DMS 273 treated with DMSO at 0.1 percent for 48 hours (cell line): ENCODE measurements at places on chromosomes 5 and 9.
A peak's percentile ranks its signal among the peaks of the same experiment; 100 is the strongest.

GRCh38 chr5:40406741-40407211, 272.9 kb upstream of the PTGER4 start:
- no peak for DNase-seq

DNA sequence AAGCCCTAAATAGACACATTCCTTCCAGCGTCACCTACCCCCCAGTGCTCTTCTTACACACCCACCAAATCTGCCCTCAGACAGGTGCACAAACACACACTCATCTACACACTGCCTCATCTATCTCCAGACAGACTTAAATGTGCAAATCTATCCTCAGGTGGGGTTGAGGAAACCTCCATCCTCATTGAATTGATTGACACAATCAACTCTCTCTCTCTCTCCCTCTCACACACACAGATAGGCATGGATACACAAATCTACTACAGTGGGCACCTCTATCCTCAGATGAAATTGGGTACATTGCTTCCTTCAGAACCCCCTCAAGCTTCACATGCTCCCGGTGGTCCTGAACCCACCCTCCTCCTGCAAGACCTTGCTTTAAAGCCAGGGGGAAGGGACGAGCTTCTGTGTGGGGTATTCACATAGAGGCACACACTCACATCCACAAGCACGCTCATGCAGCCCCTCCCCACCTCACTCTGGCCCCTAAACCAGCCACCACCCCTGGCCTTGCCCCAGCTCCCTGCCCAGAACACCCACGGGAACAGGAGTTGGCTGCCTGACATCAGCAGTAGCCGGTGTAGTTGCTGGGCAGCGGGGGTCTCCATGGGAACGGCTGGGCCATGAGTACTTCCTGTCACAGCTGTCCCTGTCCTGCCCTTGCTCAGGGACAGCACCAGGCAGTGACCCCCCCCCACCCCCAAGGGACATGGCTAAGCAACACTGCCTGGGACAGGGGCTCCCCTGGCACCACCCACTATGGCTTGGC, 22.8 kb downstream of the PCDH1 start:
- DNase-seq: no peak

DNA sequence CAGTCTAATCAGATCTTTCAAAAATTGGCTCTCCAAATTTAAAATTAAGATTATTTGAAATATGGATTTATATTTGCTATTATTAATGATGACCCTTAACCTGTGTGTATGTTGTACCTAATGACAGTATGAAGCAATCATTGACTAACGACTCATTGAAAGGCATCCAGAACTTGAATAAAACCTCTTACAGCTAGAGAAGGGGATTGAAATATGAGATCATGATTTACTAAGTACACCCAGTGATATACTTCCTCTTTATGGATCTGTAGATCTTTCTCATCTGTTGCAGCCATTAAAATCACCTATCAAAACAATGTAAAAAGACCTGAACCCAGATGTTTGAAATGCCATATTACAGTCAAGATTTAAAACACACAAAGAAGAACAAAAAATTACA, 126.5 kb downstream of the RPS23 start:
- DNase-seq: peak; percentile 43

DNA sequence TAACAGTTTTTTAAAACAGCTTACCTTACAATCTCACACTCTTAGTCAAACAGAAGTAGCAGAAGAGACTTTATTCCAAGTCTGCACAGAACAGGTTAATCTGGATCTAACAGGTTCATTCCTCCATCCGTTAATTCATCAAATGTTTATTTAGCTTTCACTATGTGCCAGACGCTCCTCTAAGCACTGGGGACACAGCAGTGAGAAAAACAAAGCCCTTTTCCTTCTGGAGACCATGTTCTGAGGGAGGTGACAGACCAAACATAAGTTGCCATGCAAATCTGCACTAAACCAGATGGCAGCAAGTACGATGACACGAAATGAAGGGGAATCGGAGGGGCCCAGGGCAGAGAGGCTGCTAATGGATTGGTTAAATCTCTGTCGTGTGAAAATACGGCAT, 17.1 kb upstream of the GLIPR2 start:
- DNase-seq: no peak

DNA sequence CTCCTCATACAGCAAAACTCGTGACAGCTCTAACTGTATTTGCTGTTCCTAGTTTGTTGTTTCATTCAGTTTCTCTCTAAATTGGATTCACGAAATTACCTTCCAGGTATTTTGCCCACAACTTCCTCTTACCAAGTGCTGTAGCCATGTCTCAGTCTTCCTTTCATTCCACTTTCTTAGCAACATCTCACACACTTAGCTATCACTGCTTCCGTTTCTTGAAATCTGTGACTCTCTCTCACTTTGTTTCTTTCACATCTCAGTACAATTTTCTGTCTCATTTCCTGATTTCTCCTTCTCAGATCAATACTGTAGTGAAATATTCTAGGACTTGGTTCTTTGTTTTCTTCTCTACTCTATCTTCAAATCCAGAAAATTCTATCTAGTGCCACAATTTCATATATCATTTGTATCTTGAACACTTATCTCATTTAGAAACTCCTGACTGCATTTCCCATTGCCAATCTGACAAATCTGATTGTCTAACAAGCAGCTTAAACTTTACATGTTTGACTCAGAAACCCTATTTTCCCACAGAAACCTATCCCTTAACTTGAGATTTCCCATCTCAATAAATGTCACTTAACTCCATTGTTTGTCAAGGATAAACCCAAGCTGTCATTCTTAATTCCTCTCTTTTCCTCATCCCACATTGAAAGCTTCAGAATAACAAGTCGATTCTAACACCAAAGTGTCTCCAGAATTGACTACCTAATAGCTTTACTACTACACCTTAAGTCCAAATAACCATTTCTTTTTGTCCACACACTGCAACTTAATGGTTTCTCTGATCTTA, 303.1 kb downstream of the CDH12 start:
- no peak for DNase-seq

- no peak for DNase-seq
These were observed 276.6 kb upstream of the VLDLR start for GRCh38 chr9:2345013-2345412.

GRCh38 chr5:36593867-36594266, 12.5 kb upstream of the SLC1A3 start:
- no peak for DNase-seq

- DNase-seq: peak; percentile 24
These were observed 3.7 kb upstream of the ENTPD2 start for GRCh38 chr9:137057545-137057944.

DNA sequence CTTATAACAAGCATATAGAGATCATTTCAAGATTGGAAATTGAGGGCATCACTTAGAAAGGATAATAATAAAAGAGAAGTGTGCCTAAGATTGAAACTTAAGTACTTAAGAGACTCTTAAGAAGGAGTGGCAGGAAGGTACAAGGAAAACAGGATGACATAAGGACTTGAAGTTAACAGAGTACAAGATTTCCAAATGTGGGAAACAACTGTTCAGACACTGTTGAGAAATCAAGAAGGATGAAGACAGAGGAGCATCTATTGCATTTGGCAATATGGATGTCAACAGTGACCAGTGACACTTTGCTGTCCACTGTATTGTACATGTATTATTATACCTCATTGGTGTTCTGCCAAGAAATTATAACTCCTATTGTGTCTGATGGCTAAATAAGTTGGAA, 157.8 kb upstream of the PTGER4 start:
- DNase-seq: no peak

GRCh38 chr9:16268067-16268881, 602.2 kb downstream of the BNC2 start:
- DNase-seq: no peak

DNA sequence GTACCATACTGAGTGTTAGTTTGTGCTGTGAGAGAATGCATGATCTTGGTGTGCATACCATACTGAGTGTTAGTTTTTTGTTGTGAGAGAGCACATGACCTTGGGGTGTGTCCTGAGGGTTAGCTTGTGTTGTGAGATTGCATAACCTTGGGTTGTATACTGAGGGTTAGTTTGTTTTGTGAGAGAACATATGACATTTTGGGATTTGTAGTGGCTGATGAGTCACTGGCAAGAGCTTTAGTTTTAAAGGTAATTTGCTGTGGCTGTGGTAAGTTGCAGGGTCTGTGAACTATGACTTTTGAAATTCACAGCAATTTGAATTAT, 1068.3 kb upstream of the EDIL3 start:
- no peak for DNase-seq

DNA sequence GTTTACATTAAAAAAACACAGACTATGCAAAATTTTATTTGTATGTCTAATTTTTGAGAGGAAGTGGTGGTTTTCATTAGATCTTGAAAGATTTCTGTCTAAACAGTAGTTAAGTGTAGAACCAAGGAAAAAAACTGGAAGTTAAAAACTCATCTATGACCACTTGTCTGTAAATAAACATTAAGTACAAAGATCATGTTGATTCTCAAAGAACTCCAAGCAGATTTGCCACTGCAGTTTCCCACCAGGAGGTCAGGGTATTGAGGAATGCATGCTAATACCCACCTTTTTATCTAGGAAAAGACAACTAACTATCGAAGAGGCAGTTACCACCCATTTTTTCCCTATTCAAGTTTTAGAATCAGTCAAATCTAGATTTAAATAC, 1.9 kb downstream of the STOM start:
- no peak for DNase-seq

DNA sequence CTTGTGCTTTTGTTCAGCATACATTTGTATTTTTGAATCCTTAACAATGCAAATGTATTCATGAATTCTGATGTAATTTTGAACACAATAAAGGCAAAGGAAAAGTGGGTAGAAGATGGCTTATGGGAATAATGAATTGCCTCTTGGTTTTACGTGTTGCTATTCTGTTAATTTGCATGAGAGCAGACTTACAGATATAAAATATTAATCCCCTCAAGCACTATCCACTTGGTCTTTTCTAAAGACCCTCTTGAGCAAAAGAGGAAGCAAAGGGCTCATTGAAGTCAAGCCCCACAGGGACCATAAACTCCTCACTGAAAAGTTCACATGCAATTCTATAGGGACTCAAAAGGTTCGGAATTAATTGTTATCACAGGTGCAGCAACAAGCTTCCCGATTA, 51.9 kb downstream of the OSTF1 start:
- no peak for DNase-seq

DNA sequence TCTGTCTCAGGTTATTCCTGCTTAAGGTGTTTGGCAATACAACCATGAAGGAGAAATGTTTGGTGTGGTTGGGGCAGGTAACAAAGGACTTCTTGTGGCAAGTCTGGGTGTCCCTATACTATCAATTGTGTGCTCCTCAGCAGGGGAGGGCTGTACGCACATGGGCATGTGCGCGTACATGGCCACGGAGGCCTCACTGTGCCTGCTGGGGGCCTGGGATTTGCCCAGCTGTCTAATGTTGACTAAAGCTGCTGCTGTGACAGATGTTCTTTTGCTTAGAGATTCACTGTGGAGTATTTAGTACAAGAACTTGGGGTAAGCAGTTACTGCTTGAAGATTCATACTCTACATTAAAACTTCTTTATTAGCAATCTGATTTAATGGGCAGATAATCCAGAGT, 97.5 kb downstream of the HSPA4 start:
- DNase-seq: peak; percentile 80

- no peak for DNase-seq
These were observed 9.9 kb downstream of the SH3RF2 start for GRCh38 chr5:145946112-145946861.

DNA sequence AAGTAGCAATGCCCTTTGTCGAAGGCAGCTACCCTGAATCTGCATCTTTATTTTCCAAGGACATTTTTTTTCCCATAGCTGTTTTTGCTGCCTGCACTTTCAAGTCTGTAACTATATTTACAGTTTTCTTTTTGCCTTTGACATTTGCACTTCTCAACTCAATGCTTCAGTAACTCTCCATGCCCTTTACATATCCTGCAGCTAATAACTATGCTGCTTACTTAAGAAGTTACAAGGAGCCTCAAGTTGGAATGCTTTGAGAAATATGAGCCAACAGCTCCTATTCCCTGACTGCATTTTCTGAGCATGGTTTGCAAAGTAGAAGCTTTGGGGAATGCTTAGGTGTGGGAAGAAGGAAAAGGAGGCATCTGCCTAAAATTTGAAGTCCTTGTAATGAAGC, 194.8 kb upstream of the TRPC7 start:
- no peak for DNase-seq

- no peak for DNase-seq
These were observed 134.7 kb downstream of the DPYSL3 start for GRCh38 chr5:147375151-147375550.

DNA sequence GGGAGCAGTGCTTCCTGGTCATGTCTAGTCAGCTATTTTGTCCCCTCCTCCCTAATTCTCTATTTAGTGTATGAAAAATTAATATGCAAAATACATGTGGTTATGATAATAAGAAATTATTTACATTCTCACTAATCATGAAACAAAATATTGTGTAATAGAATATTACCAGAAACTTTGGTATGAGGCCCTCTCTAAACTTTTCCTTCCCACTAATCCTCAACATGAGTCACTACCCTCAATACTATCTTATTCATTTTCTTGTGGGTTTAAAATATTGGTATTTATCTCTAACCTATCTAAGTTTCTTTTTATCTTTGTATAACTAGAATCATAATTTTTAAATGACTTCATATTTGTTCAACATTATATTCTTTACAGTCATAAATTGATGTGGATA, 545.9 kb upstream of the PTPRD start:
- DNase-seq: no peak

- peak; percentile 23 for DNase-seq
These were observed 44.5 kb downstream of the AMBP start for GRCh38 chr9:114033397-114034103.

DNA sequence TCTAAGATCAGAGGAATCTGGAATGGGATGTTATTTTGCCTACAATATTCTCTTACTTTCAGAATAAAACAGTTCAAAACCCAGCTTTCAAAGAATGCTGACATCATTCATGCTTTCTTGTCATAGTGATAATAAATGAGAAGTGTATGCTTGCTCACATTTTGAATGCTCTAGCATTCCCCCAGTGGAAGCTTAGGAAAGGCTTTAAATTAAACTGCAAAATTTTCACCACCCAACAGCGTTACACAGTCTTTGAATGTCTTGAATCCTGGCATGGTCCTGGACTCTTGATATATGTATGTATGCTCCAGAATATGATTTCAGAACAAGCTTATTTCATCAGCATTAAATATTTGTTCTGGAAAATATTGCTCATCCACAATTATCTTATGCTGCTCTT, 964.3 kb upstream of the NUDT12 start:
- no peak for DNase-seq

GRCh38 chr5:149636861-149637246, 55.6 kb downstream of the ARHGEF37 start:
- peak; percentile 28 for DNase-seq

- DNase-seq: no peak
These were observed 719 bp upstream of the ISCA1 start for GRCh38 chr9:86282979-86283535.

- DNase-seq: peak; percentile 23
These were observed 86.4 kb downstream of the NR3C1 start for GRCh38 chr5:143316844-143317631.

DNA sequence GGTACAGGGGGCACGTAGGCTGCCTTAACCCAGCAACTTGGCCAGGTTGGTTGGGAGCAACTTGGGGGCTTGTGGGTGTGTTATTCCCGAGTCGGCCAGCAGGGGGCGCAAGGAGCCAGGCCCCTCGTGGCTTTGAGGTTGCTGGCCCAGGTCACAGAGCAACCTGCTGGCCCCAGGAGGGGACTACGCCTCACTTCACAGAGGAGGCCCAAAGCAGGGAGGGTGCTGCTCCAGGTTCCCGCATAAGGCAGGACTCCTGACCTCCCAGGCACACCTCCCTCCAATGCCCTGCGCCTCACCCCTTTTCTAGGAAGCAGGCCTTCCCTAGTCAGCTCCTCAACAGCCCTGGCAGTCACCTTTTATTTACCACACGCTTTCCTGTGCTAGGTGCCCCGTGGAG, 18.1 kb downstream of the KYAT1 start:
- no peak for DNase-seq

GRCh38 chr5:176735383-176736265, 74.7 kb upstream of the UNC5A start:
- no peak for DNase-seq
